NCI-H1105 (cell line): ENCODE measurements at places on chromosomes 1 and 21.

GRCh38 chr1:218823291-218823900 lies 350.3 kb upstream of the LYPLAL1 start:
- no peak for DNase-seq

DNA sequence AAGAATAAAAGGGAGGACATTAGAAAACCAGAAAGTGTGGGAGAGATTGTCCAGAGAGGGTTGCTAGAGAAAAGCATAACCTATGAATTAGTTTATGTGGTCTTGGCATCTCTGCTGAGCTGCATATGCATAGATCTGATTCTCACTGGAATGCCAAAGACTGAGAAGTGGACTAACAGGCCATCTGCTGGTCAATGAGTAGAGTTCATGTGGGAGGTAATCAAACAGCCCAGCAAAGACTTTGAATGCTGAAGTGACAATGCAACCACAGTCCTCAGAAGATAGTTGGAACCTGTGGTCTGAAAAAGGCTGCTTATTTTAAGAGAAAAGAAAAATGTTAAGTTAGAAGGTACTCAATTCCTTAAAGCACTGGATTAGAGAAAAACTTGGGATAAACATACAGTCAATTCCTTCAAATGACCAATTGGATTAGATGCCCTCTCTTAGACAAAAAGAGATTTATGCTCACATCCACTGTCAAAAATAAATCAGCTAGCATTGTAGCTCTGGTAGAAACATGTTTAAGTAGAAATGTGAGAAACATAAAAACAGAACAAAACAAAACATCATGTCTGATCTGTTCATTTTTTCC lies 382.8 kb downstream of the AMY1C start:
- peak; percentile 51 for DNase-seq

GRCh38 chr1:3593334-3593733 lies 18.0 kb downstream of the MEGF6 start:
- no peak for DNase-seq

- peak; percentile 19 for DNase-seq
Measured at GRCh38 chr1:201126832-201127754, at the start of gene ASCL5. Gene ASCL5 (minus strand): TSS chr1:201127184. CDS start chr1:201115372, 11,812 bp downstream.

- DNase-seq = no peak
Measured at GRCh38 chr21:44288251-44289110, 2.8 kb downstream of the AIRE start.

GRCh38 chr1:71829346-71829745 lies 453.0 kb downstream of the NEGR1 start:
- no peak for DNase-seq

- DNase-seq = no peak
Measured at GRCh38 chr1:201274616-201275252, 8.6 kb upstream of the PKP1 start.

DNA sequence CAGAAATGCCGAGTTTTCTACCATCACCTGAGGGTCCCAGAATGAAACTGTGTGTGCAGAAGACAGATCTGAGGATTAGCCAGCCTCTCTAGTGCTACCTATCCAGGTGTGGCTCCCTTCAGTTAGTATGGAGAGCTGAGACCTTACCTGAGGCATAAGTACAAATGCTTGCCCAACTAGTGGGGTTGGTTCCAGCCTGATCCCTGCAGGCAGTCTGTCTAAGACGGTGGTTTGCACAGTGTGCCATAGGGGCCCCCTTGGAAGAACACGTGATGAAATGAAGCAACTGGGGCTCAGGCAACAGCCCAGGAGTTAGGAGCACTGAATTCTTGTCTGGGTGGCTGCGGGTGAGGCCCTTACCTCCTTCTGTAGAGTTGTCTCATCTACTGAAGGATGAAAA lies 15.6 kb downstream of the S100A7A start:
- no peak for DNase-seq

- no peak for DNase-seq
Measured at GRCh38 chr1:203495845-203496244, 1.9 kb downstream of the OPTC start.

DNA sequence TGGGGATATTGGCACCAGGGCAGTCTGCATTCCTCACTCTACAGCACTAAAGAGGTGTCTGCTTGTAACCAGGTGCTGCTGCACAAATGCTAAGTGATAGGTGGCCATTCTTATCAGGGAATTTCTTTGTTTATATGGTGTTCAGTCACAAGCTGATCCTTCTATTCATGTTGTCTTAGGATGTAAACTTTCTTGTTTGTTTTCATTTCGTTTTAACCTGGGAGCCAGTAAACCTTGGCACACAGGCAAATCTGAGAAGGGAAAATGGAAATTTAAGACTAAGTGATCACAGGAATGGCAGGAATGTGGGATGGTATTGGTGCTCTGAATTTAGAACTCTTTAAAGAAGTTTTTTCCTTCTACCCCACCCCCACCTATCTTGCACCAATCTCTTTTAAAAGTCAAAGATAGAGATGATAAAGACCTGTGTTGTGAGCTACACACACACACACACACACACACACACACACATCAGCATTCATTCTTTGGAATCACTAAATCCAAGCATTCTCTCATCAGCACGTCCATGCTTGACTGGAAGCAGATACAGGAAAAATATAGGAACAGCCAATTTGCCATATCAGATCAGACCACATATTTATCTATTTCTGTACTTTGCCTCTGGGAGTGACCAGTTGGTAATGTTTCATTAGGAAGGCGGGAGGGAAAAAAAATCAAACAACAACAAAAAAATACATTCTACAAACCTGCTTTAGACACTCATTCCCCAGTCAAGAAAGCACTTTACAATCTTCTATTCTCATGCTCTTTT lies 451.4 kb upstream of the ADGRL2 start:
- no peak for DNase-seq

- no peak for DNase-seq
Measured at GRCh38 chr1:92803140-92803887, 18.4 kb upstream of the EVI5 start.

DNA sequence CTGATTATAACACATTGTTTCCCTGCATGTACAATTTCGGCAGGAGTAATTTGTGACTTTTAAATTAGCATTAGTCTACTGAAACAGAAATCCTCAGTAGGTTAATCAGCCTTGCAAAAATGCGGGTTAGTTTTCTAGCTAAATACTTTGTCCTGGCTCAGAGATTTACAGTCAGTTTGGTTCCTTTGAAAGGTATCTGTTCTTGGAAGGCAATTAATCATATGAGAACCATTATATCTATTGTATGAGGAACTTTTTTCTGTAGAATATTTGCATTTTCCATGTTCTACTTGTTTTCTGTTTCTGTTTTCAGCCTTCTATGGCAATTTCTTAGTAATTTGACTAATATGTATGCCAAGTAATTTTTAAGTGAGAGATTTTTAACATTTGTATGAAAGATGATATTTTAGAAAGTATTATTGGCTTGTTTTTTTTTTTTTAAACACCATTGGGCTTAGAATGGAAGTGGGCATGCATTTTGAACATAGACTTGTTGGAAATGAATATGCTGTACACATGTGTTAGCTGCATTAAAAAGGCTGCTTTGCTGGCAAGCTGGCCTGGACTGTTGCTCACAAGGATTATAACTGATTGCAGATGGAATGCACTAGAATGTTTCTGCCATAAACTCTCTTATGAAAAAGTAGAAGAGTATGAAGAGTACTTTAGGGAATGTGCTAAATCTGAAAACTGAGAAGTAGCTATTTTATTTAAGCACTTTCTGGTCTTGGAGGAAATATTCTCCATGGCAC lies 26.2 kb downstream of the KIF1B start:
- DNase-seq = no peak

- DNase-seq = no peak
Measured at GRCh38 chr1:155960081-155960745, 18.1 kb downstream of the ARHGEF2 start.

DNA sequence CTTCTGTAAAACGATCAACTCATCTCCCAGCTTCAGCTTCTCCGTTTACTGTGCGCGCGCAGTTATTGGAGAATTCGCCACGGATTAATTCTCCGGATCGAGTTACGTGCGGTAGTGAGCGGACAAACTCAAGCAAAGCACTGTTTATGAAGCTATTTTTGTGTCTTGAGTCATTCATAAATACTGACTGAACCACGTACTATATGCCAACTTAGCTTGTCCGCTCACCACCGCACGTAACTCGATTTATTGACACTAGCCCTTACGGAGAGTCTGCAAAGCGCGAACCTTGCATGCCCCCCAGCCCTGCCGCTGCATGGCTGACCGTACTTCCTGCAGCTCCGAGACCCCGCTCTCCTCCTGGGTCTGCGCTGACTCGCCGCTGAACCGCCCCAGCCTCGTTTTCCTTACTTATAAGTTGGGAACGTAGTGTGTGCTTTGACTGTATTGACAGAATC lies 773 bp downstream of the CHD1L start:
- DNase-seq = peak; percentile 19

DNA sequence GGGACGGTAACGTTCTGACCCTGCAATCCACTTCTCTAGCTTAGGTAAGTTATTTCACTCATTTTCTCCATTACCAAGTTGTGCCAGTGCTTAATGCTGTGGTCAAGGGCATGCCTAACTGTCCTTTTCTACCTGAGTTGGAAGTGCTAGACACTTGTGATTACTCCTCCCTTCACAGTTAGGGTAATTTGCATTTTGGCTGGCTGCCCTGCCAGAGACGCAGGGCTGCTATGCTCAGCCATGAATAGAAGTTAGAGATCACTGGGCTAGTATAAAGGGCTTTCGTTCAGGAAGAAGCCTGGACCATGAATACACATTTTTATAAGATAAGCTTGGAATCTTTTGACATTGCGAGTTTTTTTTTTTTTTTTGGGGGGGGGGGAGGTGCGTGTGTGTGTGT lies 633.2 kb upstream of the NEGR1 start:
- DNase-seq = peak; percentile 43

GRCh38 chr1:85315789-85316188 lies 39.4 kb upstream of the BCL10 start:
- peak; percentile 76 for DNase-seq

DNA sequence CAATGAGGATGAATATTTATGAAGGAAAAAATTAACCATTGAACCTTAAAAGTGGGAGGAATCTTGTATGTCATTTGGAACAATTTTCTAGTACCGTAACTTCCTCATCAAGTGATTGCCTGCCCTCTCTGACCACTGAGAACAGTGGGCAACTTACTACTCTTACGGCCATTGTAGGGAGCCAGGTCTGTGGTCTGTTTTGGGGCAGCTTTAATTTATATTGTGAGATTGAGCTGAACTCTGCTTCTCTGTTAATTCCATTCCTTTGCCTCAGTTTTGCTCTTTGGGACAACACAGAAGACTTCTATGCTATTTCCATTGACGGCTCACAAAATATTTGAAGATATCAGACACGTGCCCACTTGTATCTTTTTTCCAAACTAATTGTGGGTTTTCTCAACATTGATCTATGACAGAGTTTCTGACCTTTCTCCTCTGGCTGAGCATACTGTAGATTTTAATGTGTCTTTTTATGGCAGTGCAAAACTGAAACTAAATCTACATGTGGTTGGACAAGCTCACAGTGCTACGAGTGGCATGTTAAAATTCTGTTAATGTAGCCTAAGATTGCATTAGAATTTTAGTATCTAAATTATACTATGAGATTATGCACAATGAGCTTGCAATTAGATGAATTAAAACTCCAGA lies 27.8 kb upstream of the ZNF281 start:
- no peak for DNase-seq

GRCh38 chr1:36415661-36416326 lies 18.1 kb upstream of the LSM10 start:
- DNase-seq = no peak

DNA sequence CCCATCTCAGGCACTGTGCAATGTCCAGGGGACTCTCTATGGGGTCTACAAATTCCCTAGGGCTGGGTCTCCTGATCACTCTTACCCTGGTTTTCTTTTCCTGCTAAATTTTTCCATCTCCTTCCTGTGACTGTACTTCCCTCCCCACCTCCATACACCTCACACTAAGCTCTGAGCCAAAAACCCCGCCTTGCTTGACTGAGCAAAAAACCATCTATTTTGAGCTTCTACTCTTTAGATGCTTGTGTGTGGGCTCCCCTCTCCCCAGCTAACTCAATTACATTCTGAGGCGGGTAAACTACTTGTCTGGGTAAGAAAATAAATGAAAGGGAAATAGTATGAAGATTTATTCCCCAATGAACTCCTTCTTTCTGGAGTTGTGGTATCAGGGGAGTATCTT lies 187.9 kb downstream of the PTPRU start:
- DNase-seq = no peak

DNA sequence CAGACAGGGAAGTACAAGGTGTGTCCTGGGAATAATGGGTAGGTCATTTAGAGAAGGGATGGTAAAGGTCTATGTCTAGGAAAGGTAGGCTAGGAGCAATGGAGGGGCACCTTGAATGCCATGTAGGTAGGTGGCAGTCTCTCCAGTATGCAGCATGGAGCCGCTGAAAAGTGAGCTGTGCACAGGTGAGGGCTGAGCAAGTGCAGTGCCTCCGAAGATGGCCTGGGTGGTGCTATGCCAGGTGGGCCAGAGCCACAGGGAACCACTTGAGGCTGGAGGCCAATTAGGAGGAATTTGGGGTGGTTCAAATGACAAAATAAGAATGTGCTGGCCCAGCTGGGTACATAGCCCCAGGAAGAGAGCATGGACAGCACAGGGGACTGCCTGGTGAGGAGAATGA lies 25.0 kb downstream of the RNU5D-1 start:
- no peak for DNase-seq
